Esophagus muscularis mucosa (tissue), 4 donors: ENCODE measurements at places on chromosomes 1 and 21. TPM values are rescaled to one million over a fixed set of nuclear protein-coding genes. Genes with fewer than 3 reads are reported as not detected.

DNA sequence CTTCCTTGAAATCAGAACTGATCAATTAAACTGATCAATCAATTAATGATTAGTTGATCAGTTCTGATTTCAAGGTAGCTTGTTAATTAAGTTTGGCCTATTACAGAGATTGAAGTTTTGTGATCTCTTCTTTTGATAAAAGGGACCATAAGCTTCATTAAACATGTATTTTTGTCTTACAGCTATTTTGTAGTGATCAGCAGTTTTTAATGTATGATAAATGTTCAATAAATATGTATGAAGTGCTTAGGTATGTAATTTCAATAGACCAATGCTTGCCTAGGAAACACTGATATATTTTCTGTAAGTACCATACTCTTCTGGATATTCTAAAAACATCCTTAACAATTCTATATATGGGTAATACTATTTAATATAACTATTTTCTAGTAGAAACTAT is 569.6 kb downstream of the BRINP3 start:
- H3K4me3 ChIP-seq = no peak overlapping the region
- H3K27me3 ChIP-seq = no peaks in the 10 kb centered on the region
- no peak overlapping the region for H3K27ac ChIP-seq
- no peaks in the 10 kb centered on the region for H3K4me1 ChIP-seq

DNA sequence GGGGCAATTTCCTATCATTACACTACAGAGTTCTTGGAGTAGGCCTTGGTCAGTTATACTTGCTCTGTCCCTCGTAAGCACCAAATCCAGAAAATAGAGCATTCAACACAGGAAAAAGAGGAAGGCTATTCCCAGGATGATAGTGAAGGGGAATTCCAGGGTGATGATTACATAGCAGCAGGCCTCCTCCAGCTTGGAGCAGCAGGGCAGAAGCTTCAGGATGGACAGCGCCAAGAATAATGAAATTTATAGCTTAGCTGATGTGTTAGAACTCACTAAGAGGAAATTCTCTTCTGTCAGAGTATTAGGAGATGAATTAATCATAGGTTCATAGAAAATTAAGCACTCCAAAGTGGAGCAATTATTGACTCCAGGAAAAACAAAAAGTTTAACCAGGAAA is 10.8 kb upstream of the SMAP2 start:
- no peak overlapping the region for H3K27ac ChIP-seq
- H3K36me3 ChIP-seq = no peaks in the 10 kb centered on the region
- no peak for DNase-seq
- no peak overlapping the region for H3K4me3 ChIP-seq
- H3K27me3 ChIP-seq = no peaks in the 10 kb centered on the region

DNA sequence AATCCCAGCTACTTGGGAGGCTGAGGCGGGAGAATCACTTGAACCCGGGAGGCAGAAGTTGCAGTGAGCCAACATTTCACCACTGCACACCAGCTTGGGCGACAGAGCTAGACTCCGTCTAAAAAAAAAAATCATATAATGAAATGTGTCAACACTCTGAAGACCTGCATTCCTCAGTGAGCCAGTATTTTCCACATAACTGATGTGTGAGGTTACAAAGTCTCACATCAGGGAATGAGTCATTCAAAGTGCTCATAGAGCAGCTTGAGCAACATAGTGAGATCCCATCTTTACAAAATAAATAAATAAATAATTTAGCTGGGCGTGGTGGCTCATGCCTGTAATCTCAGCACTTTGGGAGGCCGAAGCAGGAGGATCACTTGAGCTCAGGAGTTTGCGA is 65.5 kb downstream of the CASZ1 start:
- H3K4me3 ChIP-seq = no peak overlapping the region
- H3K27ac ChIP-seq = no peak overlapping the region
- H3K36me3 ChIP-seq = no peaks in the 10 kb centered on the region
- H3K4me1 ChIP-seq = peaks cover 19% of the 10 kb centered on the region

DNA sequence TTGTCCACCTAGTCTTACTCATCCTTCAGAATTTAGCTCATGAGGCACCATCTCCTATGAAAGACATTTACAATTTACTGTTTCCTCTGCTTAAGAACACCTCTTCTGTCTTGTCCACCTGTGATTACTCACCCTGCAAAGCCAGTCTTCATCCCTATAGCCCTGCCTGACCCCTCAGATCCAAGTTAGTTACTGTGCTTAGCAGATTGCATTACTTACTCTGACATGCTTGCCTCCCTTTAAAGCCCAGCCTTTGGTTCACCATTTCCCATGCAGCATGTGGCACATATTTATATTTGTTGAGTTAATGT is 60.9 kb upstream of the VCAM1 start:
- H3K4me3 ChIP-seq = no peak overlapping the region
- no peak overlapping the region for H3K27ac ChIP-seq
- H3K36me3 ChIP-seq = no peaks in the 10 kb centered on the region
- no peaks in the 10 kb centered on the region for H3K27me3 ChIP-seq
- peaks cover 14% of the 10 kb centered on the region for H3K4me1 ChIP-seq

- H3K36me3 ChIP-seq = peaks cover 27% of the 10 kb centered on the region
- H3K4me3 ChIP-seq = no peak overlapping the region
- no peaks in the 10 kb centered on the region for H3K27me3 ChIP-seq
- H3K27ac ChIP-seq = no peak overlapping the region
Measured at GRCh38 chr21:39189857-39190604, 6.8 kb upstream of the PSMG1 start.

- H3K4me1 ChIP-seq = no peaks in the 10 kb centered on the region
- no peaks in the 10 kb centered on the region for H3K36me3 ChIP-seq
- no peak for DNase-seq
Measured at GRCh38 chr21:38337793-38338192, 81.0 kb downstream of the KCNJ15 start.

DNA sequence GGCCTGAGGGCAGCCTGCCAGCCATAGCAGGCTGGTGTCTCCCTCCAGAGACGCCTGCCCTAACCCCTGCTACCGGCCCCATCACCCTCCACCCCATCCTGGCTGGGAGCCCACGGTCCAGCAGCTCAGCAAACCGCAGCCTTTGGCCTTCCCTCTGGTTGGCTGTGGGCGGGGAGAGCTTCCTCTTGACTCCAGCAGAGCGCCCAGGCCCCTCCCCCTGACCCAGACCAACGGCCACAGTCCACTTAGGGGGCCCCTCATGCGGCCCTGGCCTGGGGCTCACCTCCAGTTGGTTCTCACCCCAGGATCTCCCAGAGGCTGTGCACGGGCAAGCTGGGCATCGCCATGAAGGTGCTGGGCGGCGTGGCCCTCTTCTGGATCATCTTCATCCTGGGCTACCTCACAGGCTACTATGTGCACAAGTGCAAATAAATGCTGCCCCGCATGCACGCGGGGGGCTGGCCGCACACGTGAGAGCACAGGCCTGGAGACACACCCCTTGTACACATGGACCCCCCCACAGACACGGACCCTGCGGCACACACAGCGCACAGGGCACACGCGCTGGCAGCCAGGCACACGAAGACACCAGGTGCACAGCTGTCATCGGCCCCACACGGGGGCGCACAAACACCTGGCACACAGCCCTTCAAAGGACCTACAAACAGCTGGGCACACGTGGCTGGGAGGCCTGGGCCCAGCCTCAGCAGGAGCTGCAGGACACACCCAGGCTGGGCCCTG is 3.1 kb downstream of the SMIM1 start:
- H3K4me1 ChIP-seq = peaks cover 55% of the 10 kb centered on the region
- no peaks in the 10 kb centered on the region for H3K27me3 ChIP-seq
- H3K36me3 ChIP-seq = peaks cover 31% of the 10 kb centered on the region
- no peak overlapping the region for H3K4me3 ChIP-seq

- H3K4me3 ChIP-seq = no peak overlapping the region
- DNase-seq = no peak
- peaks cover 13% of the 10 kb centered on the region for H3K4me1 ChIP-seq
- no peaks in the 10 kb centered on the region for H3K36me3 ChIP-seq
- no peak overlapping the region for H3K27ac ChIP-seq
- H3K27me3 ChIP-seq = no peaks in the 10 kb centered on the region
Measured at GRCh38 chr1:71557138-71557537, 476.3 kb upstream of the ZRANB2 start.

DNA sequence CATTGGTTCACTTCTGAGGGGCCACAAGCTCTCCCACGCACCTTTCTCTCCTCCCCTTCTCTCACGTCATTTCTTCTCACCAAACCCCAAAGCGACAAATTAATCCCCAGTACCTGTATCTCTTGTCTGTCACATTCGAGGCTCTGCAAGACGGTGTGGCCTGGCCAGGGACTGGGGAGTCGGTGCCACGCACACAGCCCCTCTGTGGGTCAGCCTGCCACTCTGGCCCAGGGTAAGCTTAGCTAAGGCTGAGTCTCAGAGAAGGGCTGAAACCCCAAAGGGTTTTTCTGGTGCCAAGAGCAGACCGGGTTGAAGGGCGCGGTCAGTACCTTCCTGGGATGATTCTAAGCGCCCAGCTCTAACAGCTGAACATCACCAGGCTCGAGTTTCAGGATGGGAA is 34.2 kb upstream of the ZBTB40 start:
- no peaks in the 10 kb centered on the region for H3K36me3 ChIP-seq
- no peaks in the 10 kb centered on the region for H3K27me3 ChIP-seq
- no peak overlapping the region for H3K4me3 ChIP-seq
- DNase-seq = no peak
- no peak overlapping the region for H3K27ac ChIP-seq

The DISC1 gene
- 5.3 TPM for total RNA-seq

The SMG5 gene
- total RNA-seq = 79.8 TPM

The KISS1 gene
- not detected for total RNA-seq

The TNNT2 gene
- total RNA-seq = not detected

The KRTAP12-2 gene
- total RNA-seq = not detected
